ENCODE measurements at places on chromosomes 16 and 17.

GRCh38 chr17:48611681-48612455, 1.1 kb upstream of the HOXB7 start:
- no peak for DNase-seq

DNA sequence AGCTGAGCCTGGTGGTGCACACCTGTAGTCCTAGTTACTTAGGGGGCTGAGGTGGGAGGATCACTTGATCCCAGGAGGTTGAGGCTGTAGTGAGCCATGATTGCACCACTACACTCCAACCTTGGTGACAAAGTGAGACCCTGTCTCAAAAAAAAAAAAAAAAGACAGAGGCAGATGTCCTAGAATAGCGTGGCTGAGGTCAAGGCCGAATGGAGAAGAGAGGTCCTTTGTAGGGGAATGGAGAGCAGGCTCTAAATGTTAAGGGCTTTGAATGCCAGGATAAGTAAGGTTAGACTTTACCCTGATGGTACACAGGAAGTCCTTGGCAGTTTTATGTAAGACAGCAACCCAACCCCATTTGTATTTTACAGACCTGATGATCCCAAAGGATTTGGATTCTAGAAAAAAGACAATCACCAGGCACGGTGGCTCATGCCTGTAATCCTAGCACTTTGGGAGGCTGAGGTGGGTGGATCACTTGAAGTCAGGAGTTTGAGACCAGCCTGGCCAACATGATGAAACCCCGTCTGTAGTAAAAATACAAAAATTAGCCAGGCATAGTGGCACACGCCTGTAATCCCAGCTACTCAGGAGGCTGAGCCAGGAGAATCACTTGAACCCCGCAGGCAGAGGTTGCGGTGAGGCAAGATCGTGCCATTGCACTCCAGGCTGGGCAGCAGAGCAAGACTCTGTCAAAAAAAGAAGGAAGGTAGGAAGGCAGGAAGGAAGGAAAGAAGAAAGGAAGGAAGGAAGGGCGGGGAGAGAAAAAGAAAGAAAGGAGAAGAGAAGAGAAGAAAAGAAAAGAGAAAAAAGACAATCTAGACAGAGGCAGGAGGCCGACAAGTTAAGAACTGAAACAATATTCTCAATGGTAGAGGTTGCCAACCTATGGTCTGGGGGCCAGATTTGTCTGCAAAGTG, 2.1 kb upstream of the SBK1 start:
- no peak for DNase-seq

GRCh38 chr17:81551458-81552243, 502 bp downstream of the FAAP100 start:
- no peak for DNase-seq

GRCh38 chr17:68441070-68441770, 16.1 kb downstream of the WIPI1 start:
- DNase-seq = no peak

All from amygdala (tissue), 56 donors.